ENCODE measurements at places on chromosomes 1 and 21.
A peak's percentile ranks its signal among the peaks of the same experiment; 100 is the strongest.

GRCh38 chr1:114022877-114023276, 43.6 kb downstream of the OLFML3 start:
- no peak for DNase-seq

DNA sequence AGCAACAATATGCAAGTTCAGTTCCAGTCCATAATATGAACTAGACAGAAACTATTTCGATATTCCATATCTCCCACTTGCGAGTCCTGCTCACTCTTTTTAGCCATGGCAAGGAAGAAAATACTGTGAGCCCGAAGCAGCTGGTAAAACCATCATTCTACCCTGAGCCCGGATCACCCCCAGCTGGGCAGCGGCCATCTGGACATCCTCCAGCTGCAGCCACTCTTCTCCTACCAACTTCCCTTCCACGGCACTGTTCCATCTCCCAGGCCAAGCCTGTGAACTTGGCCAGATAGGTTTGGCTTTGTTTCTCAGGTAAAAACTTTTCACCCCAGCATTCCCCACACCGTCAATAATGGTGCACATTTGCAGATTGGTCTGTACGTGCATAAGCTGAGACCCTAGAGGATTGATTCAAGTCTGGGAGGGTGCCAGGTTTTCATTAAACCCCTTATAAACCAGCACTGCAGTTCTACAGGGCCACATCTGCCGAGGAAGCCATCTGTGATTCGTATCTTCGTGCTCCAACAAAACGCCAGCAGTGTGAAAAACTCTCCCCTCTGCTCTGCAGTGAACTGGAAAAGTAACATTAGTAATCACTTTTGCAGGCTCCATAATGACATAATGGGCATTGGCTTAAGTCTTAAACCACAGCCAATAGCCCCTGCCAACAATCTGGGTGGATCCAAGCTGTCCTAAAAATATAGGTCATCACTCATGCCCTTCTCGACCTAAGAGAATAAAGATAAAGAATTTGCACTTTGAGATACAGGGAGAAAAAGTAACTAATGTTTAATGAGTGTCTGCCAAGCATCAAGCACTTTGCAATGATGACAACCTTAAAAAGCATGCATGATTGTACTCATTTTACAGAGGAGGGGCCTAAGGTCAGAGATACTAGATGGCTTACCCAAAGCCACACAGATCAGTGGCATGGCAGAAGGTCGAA, 205.1 kb downstream of the PLPP3 start:
- no peak for DNase-seq

GRCh38 chr1:182599339-182599738, 4.8 kb downstream of the RGS16 start:
- no peak for DNase-seq

GRCh38 chr1:216820345-216820744, 97.1 kb upstream of the ESRRG start:
- DNase-seq: peak; percentile 3

DNA sequence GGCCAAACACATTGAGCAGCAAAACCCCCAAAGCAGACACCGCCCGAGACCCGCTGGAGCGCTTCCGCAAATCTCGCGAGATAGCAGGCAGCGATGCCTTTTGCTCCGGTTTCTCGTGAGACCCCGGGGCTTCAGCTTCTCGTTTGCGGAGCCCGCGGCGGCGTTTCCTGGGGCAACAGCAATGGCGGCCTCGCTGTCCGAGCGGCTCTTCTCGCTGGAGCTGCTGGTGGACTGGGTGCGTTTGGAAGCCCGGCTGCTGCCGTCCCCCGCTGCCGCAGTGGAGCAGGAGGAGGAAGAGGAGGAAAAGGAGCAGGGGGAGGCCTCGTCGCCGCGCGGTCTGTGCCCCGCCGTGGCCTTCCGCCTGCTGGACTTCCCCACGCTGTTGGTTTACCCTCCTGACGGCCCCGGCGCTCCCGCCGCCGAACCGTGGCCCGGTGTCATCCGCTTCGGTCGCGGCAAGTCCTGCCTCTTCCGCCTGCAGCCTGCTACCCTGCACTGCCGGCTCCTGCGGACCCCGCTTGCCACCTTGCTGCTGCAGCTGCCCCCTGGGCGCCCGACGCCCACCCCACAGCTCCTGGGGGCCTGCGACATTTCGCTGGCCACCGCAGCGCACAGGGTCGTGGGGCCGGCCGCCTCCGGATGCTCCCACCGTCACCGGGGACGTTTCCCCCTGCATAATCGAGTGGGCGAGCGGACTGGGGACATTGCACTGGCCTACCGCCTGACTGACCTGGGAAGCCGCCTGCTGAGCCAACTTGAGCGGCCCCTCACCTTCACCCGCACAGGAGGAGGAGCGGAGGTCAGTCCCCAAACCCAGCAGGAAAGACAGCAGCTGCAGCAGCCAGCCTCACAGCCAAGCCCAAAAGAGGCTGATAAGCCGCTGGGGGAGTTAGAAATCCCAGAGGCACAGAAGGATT, at the start of gene MAP10:
Gene MAP10 (plus strand): TSS at position 148 of the 917 bp plus-strand sequence. CDS start 34 bp downstream, at position 182.
- peak; percentile 52 for DNase-seq

GRCh38 chr1:180785291-180785690, 127.4 kb upstream of the KIAA1614 start:
- DNase-seq: no peak

DNA sequence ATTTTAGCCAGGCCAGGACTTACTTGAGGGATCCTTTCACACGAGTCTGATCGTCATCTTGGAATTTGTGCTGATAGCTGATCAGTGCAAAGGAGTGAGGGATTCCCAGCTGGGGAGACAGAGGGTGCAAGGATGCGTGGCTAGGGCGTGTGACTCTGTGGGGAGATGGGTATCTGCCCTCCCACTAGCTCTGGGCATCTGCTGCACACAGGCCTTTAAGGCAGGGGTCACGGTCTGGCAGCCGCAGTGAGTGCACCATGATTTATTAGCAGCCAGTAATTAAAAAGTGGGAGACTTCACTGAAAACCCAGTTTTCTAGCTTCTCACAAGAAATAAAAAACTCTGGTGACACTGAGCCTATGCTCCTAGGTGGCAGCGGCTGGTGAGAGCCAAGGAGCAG, 20.4 kb downstream of the THAP3 start:
- no peak for DNase-seq

DNA sequence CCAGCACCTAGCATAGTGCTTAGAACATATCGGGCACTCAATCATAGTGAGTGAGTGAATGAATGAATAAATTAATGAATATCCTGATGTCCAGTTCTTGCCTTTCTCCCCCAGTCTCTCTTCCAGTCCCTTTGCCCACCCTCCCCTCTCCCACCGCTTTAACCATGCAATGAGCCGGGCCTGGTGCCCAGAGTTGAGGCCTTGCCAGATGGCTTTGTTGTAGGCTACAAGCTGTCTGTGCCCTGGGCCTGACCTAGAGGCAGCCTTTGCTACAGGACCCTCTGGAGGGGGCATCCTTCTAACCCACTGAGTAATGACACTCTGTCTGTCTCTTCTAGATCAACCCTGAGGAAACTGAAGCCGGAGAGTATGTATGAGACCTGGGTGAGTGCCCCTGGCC, 6.9 kb downstream of the CASQ1 start:
- DNase-seq: no peak

- DNase-seq: no peak
Measured at GRCh38 chr1:231465051-231465450, 43.0 kb upstream of the EGLN1 start.

- DNase-seq: no peak
Measured at GRCh38 chr1:94970783-94971182, 43.9 kb upstream of the CNN3 start.

- peak; percentile 94 for DNase-seq
Measured at GRCh38 chr21:37380349-37381323, 14.1 kb downstream of the DYRK1A start.

- DNase-seq: no peak
Measured at GRCh38 chr1:185570962-185571361, 163.2 kb upstream of the HMCN1 start.

- DNase-seq: no peak
Measured at GRCh38 chr21:38985568-38986378, 180.0 kb downstream of the ETS2 start.

Data from cerebellar cortex (tissue), 1 donor.